SW480 (cell line): ENCODE measurements at places on chromosomes 5 and 9.

GRCh38 chr5:148998174-148998797, 64.6 kb downstream of the SH3TC2 start:
- peak; percentile 69 for DNase-seq

- DNase-seq = no peak
Measured at GRCh38 chr9:99365233-99365980, 143.3 kb downstream of the SEC61B start.

GRCh38 chr5:147857302-147858129, 21.0 kb upstream of the SCGB3A2 start:
- DNase-seq = peak; percentile 43

GRCh38 chr5:111680737-111681413, 76.1 kb downstream of the NREP start:
- DNase-seq = peak; percentile 51

- DNase-seq = no peak
Measured at GRCh38 chr9:35652829-35653209, 2.1 kb upstream of the SIT1 start.

- peak; percentile 64 for DNase-seq
Measured at GRCh38 chr5:157540707-157541446, 34.7 kb downstream of the ADAM19 start.

GRCh38 chr5:165015126-165015525, 1509.7 kb downstream of the MAT2B start:
- DNase-seq = no peak

GRCh38 chr9:127370147-127370579, 26.8 kb upstream of the SLC2A8 start:
- DNase-seq = no peak

DNA sequence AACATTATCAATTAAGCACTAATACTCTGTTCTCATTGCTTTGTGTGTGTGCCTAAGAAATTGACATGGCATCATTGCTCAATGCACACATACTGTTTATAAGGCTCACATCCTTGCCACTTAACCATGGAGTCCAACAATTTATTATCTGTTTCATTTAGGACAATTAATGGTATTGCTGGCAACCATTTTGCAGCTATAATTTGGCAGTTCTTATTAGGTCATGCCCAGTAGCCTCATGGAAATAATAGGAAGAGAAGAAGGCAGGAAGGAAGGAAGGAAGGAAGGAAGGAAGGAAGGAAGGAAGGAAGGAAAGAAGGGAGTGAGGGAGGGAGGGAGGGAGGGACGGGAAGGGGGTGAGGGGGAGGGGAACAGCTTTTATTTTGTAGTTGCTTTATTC, 285.5 kb upstream of the SLC24A2 start:
- no peak for DNase-seq

DNA sequence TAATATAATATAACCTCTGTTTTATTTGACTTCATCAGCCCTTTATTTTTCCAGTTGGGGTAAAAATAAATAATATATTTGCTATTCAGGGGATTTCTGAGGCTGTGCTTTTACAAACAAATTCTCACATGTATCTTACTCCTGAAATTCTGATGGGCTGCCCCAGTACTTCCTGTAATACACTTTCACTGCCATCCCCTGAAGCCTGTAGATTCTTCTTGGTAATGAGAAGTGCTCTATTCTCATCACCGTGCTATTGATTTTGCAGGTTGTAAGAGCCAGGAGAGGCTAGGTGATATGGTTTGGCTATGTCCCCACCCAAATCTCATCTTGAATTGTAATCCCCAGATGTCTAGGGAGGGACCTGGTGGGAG, 91.9 kb upstream of the CEP78 start:
- DNase-seq = no peak

DNA sequence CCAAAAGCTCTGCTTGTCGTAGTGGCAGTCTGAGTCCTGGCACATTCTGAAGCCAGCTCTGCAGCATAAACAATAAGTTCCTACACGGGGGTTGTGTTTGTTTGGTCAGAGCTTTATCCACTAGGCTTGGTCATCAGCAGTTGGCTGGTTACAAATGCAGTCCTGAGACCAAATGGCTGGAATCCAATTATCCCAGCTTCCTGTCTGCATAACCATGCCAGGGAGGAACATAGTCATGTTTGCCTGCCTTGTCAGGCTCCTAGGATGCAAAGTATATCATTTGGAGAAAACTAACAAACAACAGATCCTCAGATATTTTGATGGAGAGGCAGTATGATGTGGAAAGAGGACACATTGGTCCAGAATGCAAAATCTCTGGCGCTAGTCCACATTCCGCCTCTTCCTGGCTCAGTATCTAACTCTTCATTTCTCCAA, 85.8 kb downstream of the FBXO38 start:
- no peak for DNase-seq

- peak; percentile 48 for DNase-seq
Measured at GRCh38 chr5:40784027-40784653, 14.0 kb downstream of the PRKAA1 start.

DNA sequence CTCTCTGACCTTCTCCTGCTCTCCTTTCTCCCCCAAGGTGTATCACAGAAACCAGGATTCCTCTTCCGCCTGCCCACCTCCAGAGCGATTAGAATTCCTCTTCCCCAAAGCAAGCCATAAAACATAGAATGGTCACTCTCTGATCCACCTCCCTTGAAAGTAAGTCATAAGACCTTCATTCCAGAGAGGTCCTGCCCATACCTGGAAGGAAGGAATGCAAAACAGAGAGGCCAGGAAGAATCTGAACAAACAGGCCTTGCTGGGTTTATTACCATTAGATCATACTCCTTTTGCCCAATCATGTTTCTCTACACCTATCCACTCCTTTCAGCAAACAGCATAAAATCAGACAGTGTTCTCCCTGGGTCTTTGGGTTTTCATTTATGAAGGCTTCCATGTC, 21.0 kb downstream of the CDKL3 start:
- no peak for DNase-seq

- no peak for DNase-seq
Measured at GRCh38 chr9:135081264-135081660, 6.2 kb upstream of the OLFM1 start.

DNA sequence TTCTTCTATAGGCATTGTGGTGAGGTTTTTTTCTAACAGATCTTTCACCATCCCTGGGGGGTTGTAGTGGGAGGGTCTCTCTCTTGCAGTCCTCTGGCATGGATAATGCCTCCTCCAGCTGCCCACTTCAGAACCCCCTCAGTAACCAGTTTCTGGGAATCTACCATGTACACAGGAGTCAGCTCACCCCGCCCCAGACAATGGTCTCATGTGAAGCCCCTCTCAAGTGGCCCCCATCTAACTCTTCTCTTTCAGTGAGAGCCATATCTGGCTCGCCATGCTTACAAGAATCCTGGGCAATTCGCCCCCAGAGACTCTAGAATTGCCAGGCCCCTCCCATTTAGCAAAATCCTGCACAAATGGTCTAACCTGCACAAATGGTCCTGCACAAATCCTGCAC, 144.4 kb upstream of the FSTL4 start:
- DNase-seq = no peak

DNA sequence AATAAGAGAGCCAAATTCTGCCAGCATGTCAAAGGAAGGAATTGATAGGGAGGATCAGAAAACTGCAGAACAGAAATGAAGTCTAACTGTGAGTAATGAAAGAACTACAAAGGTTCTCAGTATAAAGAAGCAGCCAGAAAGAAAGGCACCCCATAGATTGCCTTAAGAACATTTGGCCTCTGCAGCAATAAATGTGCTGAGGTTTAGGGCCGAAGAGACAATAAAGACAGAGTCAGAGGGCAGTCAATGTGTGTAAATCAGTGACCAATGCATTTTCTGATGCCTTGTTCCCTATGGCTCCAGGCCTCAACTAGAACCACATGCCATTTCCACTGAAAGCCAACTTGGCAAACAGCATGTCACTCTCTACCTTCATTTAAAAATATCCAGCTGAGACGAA, 281.0 kb downstream of the HINT1 start:
- no peak for DNase-seq

DNA sequence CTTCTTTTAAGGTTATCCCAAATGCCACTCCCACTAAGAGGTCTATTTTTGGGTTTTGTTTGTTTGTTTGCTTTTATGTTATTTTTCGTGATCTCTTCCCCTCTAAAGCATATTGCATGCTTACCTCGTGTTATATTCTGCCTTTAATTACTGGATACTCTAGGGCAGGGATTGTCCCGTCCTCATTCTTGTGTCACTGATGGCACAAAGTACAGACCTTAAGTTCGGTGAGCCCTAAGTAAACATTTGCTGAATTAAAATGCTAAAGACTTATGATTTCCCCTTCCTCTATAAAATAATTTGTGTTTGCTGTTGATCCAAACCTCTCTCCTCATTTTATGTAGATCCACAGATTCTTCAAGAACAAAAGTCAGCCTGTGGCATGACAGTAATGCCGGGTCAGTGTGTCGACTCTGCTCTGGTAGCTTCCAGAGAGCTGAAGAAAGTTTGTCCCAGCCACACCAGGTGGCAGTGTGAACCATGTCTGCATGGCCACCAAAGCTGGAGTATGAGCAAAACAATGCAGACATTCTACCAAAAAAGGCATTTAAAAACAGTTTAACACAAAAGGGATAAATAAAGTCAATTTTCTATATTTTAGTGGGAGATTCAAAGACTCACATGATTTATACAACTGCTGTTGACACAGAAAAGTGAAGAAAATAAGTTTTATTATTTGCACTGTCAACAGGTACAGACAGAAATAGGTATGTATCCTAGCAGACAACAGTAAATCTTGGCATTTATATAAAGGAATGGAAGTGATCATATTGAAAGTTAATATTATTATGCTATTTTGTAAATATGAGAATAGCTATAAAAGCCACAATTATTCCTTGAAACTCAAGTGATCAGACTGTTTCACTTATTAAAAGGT, 17.9 kb upstream of the POC5 start:
- DNase-seq = peak; percentile 34

DNA sequence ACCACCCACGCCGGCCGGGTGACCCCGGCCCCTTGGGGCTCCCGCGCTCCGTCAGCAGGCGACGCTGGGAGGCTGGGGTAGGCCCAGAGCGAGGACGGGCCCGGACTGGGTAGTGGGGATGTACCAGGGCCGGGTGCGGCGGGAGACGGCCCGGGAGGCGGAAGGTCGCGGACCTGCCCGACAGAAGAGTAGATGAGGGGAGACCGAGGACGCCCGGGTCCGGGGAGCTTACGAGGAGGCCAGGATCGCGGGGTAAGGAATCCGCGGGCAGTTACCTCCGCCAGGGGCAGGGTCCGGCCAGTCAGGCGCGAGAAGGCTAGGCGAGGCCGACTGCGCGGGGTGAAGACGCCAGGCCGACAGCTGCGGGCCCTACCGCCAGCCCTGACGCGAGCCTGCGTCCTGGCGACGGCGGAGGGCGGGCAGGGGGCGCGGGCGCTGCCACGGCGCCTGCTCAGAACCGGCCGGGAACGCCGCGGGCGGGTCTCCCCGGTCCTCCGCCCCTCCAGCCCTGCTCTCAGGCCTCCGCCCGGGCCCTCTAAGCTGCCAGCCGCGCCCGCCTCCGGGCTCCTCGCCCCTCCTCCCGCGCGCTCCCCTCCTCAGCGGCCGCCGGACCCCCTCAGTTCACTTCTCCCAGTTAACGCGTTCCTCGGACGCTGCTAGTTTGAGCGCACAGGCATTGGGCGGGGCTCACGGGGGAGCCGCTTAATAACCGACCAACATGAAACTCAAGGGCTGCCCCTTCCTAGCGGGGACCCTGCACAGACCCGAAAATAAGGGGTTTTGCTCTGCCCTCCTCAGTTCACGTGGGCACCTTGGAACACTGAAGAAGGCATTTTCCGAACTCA, at the start of gene CPLANE1:
TSS of gene CPLANE1 (minus strand) at position 407 of the 845 bp plus-strand sequence. CDS start 1,678 bp downstream, outside the sequence.
- peak; percentile 41 for DNase-seq

- DNase-seq = no peak
Measured at GRCh38 chr5:1488882-1489680, 34.7 kb downstream of the LPCAT1 start.

DNA sequence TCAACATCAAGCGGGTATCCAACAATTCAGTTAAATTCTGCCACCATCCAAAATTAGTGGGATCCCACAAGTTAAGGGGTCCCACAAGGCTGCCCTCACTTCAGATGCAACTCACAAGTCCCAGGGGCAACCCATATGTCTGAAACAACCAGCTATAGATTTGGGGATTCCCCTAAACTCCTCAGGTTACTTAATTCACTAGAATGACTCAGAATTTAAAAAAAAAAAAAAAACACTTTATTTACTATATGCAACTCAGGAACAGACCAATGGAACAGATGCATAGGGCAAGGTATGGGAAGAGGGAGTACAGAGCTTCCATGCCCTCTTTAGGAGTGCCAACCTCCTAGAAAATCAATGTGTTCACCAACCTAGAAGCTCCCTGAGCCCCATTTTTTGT, 15.1 kb downstream of the AUH start:
- DNase-seq = no peak

DNA sequence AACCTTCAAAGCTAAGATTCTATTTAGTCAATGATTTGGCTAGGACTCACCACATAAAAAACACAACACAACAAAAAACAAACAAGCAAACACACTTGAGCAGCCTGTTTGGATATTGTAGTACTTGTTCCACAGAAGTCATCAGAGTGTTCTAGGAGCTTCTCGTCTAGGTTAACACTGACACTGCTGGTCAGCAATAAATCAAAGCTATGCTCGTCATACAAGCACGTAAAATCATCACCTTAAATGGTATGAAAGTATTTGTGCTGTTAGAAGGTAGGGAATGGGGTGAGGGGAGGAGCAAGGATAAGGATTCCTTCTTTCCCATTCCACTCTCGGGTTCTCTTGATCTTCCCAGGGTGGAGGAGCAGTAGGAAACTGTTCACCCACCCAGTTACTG, 88.0 kb downstream of the ARL15 start:
- DNase-seq = no peak

- DNase-seq = no peak
Measured at GRCh38 chr9:136117916-136118319, 757 bp downstream of the TMEM250 start.
